ENCODE measurements at places on chromosomes 5 and 9. TPM values are rescaled to one million over a fixed set of nuclear protein-coding genes. Genes with fewer than 3 reads are reported as not detected.

The IL5 gene
- polyA plus RNA-seq: 0.29 TPM

The SLCO6A1 gene
- 0.48 TPM for polyA plus RNA-seq

The SPATA31A3 gene
- polyA plus RNA-seq: not detected

The GABRA6 gene
- not detected for polyA plus RNA-seq

The PIP5KL1 gene
- 5.3 TPM for polyA plus RNA-seq

The SHISAL2B gene
- polyA plus RNA-seq: 0.40 TPM

The TRIM36 gene
- polyA plus RNA-seq: 2.5 TPM

DNA sequence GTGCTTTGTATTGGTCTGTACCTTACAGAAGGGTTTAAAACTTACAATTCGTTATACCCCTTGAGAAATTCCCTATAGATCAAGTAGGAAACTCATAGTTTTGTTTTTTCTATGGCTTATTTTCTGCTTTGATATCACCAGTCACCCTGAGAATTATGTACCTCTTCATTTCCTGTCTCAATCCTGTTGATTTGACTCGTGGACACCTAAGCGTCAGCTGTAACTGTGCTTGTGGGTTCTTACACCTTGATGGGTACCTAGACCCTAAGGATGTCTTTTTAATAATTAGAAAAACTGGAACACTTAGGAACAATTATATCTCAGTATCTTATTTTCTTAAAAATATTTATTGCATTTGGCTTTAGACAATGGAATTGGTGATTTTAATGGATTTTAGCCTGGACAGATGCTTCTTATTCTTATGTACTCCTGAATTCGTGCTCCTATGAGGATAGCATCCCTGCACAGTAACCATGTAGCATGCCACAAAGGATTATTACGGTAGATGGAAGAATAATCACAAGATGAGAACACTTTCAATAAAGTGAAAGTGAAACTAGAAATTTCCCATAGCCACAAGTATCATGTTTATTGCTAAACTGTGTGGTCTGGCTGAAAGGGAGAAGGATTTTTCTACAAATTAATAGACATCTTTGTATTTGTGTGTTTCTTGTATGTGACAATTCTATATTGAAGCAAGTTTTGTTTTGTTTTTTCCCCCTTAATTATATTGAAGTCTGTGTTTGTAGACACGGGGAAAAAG is 1920.3 kb upstream of the WWC1 start:
- DNase-seq: no peak

DNA sequence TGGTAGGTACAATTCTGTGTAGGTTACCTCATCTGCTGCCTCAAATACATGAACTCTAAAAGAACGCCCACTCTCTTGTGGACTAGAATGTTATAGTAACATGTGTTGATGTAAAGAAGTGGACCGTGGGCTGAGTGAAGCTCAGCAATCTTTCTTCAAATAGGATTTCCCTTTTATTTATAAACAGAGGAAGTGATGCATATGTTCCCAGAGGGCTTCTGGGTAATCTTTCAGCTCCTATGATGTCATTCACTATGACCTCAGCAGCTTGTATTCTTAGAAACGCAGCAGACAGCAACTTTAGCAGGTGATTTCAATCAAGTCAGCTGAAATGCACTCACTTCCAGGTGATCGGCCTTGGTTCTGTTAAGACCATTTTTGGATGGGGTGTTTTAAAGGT is 14.4 kb downstream of the F2RL2 start:
- DNase-seq: no peak

DNA sequence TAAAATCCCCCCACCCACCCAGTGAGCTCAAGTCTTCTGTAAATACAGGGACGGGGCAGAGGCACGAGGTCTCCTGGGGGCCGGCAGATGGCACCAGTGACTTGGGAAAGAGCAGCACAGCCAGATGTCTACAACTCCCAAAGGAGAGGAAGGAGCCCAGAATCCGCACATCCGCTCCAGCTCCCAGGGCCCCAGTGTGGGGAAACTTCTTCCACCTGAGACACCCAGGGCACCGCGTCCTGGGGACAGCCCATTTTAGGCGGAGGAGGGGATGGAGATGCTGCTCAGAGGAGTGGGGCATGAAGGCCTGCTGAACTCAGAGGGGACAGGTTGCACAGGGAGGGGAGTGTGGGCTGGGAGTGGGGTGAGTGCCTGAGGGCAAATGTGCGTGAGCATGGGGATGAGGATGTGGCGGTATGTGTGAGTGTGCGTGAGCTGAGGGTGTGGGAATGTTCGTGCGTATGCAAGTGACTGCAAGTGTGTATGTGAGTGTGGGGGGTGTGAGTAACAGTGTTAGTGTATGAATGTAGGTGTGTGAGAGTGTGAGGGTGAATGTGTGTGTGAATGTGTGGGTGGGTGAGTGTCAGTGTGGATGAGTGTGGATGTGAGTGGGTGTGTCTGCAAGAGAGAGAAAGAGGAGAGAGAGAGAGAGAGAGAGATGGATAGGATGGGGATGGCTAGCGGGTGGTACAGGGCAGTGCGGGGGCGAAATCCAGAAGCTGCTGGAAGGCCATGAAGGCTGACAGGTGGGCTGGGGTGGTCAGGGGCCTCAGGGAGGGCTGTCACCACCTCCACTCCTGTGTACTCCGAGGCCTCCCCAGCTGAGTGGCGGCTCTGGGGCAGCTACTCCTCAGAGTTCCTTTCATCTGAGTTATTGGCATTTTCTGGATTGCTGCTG is 63.5 kb downstream of the DUSP1 start:
- no peak for DNase-seq

DNA sequence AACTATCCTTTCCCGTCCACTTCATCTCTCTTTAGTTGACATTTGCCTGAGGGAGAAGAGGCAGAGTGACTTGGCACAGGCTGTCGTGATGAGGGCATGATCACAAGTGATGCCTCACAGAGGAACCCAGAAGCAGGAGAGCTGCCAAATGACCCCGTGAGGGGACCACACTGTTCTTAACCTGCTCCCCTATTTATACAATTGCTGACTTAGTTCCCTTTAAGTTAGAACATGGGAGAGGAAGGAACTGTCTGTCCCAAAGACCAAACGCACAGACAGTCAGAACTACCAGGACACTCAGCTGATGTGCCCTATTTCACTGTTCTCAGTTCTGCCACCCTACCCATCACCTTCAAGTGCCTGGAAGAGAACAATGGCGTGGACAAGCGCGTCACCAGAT is 73.7 kb downstream of the SLC1A3 start:
- DNase-seq: no peak

DNA sequence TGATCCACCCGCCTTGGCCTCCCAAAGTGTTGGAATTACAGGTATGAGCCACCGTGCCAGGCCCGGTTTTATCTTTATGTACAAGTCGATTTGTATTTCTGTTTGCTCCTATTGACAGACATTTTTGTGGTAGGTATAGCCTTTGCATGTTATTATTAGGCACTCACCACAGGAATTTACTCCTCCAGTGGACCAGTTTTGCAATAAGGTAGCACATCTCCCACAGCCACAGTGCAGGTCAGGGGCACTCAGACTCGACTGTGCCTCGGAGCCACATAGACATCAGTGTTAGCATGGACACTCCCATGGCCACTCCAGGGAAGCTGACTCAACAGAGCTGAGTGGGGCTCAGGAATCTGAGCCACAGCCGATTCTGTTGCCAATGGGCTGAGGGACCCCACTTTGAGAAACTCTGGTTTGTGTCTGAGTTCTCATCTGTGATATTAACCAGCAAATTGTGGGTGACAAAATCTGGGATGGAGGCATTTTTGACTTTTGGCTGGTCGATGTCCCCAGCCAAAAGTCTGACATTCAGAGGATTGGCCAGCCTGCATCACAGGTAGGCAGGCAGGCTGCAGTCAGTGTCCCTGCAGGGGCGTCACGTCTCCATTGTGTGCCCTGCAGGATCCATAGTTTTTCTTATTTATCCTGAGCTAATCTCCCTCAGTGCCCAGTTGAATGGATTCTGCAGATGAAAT is 15.0 kb upstream of the SHB start:
- no peak for DNase-seq

GRCh38 chr9:68473790-68474189 is 66.9 kb downstream of the TMEM252 start:
- DNase-seq: no peak

DNA sequence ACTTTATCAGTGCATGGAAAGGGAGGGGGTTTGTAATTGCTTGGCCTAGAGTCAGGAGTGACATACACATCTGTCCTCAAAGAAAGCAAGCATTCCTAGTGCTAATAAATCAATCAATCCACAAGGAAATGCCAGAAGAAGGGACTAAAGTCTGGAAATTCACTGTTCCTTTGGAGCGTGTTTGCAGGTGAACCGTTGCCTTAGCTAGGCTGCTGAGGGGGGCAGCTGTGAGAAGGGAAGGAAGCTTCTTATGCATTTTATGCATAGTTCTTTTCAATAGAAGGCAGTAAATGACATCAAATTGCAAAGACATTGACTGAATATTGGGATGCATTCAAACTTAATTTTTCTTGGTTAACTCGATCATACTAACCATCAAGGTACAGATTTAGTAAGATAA is 1092.5 kb upstream of the SEMA6A start:
- no peak for DNase-seq

- no peak for DNase-seq
Measured at GRCh38 chr9:104831681-104832080, 67.8 kb downstream of the NIPSNAP3B start.

GRCh38 chr9:126230692-126231091 is 95.9 kb upstream of the MVB12B start:
- DNase-seq: no peak

GRCh38 chr5:147154809-147155208 is 80.0 kb upstream of the STK32A start:
- DNase-seq: no peak

- no peak for DNase-seq
Measured at GRCh38 chr9:3756071-3756470, 230.3 kb upstream of the RFX3 start.

- DNase-seq: no peak
Measured at GRCh38 chr5:160356550-160357347, 13.7 kb downstream of the C1QTNF2 start.

GRCh38 chr5:126189231-126189630 is 234.0 kb upstream of the GRAMD2B start:
- DNase-seq: no peak

DNA sequence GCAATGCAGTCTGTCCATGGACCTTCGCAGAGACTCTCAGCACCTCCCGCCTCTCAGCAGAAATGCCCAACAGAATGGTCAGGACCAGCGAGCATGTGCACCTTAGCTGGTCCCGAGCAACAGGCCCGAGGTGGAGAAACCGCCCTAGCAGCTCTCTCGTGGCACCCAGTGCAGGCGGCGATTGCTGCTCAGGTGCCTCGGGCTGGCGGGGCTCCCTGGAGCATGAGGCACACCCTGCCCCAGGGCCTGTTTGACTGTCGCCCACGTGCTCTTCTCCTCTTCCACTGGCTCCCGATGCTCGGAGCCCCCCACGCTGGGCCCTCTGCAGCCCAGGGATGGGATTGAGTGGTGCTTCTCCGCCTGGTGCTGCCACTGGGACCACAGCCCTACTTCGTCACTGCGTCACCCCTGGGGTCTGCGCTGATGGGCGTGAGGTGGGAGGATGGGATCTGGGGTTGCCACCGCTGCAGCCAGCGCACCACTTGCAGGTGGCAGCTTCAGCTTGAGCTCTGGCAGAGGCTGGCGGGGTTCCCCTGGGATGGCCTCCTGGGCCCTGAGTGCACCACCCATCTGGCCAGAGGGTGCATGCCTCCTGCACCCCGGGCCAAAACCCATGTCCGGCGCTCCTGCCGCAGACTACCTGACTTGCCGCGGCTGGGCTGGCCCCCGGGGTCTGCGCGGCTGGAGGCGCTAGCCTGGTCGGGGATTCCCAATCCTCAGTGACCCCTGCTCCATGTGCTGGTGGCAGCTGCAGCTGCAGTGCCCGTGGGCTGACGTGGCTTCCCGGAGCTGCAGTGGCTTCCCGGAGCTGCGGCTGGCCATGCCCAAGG is 244.2 kb downstream of the FOXD4L6 start:
- no peak for DNase-seq

All from forelimb muscle (tissue), 1 donor.